ENCODE measurements at places on chromosomes 16 and 17.

DNA sequence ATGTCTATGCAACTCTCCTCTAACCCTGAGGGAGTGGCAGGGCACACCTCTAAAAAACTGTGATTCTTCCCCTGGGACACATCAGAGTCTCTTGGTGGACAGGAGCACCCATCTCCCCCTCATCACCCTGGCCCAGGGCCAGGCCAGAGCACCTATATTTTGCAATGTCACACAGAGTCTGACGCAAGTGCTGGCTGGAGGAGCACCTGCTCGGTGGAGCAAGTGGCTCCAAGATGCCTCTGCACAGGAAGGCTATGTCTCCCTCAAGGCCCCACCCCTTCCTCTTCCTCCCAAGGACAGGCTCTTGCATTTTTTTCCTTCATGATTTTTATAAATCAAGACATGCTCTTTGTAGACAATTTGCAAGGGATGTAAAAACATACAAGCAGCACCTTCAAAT is 13.3 kb downstream of the SNN start:
- no peak for DNase-seq

DNA sequence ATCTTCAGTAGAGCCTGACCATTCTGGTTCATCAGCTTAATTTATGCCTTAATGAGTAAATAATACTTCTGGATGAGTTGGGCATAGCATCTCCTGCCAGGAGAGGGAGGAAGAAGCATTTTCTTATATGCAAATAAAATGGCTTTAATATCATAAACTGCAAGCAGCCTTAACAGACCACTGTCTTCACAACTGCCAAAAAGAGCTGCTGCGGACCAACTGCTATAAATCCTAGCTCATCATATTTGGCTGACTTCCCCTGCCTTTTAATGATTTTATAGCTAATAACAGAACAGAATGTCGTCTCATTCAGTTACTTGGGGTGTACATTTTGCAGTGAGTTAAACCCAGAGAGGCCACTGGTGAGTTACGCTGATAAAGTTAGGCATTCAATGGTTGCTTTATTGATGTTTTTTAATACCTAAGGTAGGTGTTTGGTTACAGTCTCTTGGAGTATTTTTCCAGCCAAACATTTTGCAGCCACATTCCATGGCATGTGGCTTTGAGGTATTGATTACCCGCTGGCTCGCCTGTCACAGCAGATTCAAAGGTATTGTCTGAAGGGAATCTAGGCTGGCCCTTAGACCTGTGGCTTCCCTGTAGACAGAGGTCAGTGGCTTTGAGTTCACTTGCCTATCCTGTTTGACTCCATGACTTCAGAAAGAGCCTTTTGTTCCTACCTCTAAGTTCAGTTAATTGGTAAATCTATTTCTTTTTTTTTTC is 16.4 kb downstream of the FAM20A start:
- no peak for DNase-seq

GRCh38 chr16:5030251-5030870 is 3.4 kb downstream of the NAGPA start:
- DNase-seq, result no peak

GRCh38 chr17:21467739-21468490 is 91.8 kb downstream of the KCNJ12 start:
- no peak for DNase-seq

- no peak for DNase-seq
These were observed 80.8 kb upstream of the RNU2-1 start for GRCh38 chr17:43314611-43315011.

DNA sequence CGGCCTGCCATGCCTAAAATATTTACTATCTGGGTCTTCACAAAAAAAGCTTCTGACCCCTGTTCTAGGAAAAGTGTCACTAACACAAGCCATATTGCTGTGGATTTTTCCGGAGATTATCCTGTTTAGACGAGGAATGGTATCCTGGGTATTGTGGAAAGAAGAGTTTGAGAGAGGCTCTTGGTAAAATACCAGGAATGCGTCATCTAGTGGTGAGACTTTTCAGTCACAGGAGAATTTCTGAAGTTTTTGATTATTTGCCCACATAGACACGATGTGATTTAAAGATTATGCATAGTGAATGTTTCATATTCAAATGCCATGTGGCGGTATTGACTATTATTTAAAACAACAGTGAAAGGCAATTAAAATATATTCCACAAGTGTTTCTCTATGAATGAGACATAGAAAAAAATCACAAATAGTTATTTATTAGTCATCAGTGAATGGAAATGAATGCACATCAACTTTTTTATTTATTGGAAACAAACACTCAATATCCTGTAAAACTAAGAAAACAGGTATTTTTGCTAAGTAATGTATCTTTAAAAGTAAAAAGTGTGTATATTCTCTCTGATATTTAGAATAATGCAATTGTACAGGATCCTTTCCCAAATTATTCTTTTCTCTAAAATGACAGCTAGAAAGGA is 7.8 kb downstream of the KRT28 start:
- peak; percentile 40 for DNase-seq

DNA sequence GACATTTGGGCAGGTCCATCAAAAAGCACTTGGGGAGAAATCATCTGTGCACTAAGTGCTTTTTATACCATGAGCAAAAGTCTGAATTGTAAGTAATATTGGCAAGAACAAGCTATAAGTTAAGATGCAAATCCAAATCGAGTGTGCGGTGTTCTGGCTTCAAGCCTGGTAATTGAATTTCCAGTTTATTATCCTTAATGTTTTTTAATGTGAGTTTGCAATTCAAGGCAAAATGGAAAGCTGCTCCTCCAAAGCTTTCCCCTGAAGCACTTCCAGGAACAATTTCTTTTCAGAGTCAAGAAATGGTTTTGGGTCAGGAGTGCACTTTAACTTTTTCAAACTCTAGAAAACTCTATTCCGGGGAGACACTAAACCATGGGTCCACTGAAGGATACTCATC is 445.7 kb downstream of the TOX3 start:
- no peak for DNase-seq

- no peak for DNase-seq
These were observed 8.6 kb upstream of the ACSF3 start for GRCh38 chr16:89084814-89085612.

DNA sequence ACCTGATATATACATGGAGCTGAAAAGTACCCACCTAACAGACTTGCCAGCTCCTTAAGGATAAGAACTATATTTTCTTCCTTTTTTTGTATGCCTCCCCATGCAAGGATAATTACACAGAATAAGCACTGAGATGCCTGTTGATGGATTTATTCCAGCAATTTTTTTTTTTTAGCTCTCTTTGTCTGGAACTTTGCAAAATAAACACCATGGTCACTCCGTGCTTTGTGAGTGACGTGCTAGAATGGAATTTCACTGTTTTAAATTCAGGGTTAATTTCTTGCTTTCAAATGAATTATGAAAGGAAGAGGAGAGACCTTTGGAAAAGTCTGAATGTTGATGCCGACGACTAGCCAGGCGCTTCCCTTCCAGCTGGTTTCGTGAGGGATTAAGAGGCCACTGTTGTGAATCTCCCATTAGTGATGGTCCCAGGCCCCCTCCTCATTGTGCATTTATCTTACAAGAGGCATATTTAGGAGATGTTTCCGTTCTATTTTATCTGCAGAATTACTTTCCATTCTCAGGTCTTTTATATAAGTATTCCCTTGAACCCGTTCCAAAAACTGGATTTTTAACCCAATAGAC is 529.1 kb downstream of the WWOX start:
- peak; percentile 47 for DNase-seq

GRCh38 chr17:73210002-73210678 is 17.3 kb downstream of the COG1 start:
- no peak for DNase-seq

DNA sequence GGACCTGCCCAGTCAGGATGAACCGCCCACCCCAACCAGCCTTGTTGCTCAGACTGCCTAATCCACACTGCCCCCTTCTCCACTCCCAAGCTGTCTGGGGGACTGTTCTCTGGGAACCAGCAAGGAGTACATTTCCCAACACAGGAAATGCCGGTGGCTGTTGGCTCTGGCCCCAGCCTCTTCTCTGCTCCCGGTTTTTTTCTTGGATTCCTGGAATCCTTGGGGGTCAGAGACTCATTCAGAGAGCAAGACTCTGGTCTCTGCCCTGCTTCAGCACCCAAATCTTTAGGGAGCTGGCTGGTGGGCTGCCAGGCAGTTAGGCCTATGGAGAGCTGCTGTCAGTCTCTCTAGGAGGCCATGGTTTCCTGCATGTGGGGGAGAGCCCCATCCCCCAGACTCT is 10.8 kb upstream of the MTMR4 start:
- peak; percentile 68 for DNase-seq

DNA sequence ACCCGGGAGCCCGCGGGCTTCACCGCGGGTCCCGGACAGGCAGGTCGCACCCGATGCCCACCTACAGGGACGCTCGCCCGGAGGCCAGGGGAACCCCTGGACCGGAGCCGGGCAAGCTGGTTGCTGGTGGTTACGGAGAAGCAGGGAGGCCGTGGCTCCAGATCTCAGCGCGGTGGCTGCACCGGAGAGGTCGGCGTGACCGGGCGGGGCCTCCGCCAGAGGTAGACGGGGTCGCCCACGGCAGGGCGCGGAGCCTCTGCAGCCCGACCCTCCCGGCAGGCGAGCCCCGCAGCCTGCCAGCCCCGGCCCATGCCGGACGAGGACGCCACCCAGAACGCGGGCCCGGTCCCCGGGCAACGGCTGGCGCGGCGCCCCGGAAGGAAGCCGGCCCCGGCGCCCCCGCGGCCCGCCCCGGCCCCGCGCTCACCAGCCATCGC is 341 bp downstream of the PCYT2 start:
- DNase-seq, result no peak

GRCh38 chr16:85173981-85174751 is 61.9 kb upstream of the CIBAR2 start:
- DNase-seq, result peak; percentile 44

DNA sequence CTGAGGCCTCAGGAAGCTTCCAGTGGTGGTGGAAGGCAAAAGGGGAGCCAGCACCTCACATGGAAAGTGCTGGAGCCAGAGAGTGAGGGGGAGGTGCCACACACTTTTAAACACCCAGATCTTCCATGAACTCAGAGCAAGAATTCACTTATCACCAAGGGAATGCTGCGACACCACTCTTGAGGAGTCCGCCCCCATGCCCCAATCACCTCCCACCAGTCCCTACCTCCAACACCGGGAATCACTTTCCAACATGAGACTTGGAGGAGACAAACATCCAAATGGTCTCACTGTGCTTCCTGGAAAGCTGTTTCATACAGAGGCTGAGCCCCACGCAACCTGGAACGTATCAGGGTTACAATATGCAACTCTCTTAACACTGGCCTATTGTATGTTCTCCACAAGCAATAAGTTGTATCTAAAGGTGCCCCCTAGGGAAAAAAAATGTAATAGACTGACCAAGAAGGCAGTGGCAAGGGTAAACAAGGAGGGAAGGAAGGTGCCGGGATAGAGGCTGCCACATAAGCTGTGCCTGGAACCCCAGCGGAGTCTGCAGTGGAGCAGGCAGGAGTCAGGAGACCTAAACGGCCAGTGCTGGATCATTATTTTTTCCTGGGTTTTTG is 106.7 kb upstream of the FOXF1 start:
- no peak for DNase-seq

DNA sequence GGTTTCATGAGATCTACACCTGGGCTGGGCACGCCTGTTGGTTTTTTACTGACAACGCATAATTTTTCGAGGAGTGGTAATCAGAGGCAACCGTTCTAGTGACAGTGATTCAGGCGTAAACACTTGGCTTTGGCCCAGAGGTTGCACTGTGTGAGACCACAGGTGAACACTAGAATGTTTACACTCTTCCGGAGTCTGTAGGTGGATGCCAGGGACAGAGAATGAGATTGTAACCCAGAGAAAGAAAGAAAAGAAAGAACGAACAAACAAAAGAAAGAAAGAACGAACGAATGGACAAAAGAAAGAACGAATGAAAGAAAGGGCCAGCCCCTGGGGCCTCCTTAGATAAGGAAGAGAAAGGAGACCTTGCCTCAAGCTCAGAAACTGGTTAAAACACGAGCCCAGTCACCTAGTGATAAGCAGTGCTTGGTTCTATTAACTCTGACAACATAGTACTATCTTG is 113.2 kb downstream of the PRKCB start:
- no peak for DNase-seq

GRCh38 chr16:66740533-66740932 is 10.9 kb downstream of the DYNC1LI2 start:
- DNase-seq, result no peak

- no peak for DNase-seq
These were observed 33.9 kb upstream of the GCSH start for GRCh38 chr16:81130126-81130525.

GRCh38 chr16:72977127-72977526 is 70.8 kb downstream of the ZFHX3 start:
- no peak for DNase-seq

DNA sequence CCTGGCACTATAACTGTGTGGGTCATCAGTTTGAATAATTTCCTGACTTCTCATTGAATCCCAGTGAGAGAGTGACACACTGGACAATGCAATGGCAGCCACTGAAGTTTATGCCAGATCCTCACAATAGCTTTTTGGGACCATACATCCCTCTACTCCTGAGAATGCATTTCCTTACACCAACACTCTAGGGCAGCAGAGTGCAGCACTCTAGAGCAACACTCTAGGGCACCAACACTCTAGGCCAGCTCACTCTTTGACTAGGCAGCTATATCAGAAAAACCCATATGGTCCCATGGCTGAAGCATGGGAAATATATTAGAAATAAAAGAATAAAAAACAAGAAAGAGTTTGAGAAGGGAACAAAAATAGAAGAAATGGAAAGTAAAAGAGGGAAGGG is 309.2 kb downstream of the MAP2K6 start:
- no peak for DNase-seq

DNA sequence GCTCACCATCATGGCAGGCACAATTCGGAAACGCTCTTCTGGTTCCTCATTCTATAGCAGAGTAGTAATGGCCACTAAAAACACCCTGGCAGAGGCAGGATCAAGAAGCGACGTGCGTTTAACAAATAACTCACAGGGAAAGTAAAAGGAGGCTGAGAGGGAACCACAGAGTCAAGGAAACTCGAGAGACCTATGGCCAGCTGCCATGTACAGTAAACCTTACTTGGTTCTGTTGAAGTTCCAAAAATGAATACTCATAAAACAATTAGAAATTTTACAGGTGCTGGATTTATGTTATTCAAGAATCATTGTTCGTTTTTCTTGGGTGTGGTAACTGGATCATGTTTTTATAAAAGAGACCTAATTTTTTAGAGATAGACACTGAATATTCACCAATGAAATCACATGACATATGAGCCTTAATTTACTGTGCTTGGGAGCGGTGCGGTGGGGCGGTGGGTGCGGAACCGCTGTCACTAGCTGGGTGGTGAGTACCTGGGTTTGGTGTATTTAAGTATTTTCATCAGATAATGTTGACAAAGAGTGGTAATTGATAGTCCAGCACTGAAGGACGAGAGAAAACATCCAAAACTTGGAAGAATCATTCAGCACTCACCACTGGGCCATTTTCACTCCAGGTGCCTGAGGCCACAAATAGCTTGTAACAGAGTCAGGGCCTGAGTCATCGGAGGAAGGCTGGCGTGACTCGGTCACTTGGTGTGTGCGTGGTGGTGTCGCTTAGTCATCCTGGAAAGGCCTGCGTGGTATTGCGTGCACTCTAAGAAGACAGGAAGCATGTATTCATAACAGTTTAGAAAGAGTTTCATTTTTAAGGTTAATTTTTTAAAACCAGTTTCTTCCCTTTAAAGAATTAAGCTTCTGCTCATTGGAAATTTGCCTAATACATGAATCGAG is 135.4 kb upstream of the CHMP6 start:
- peak; percentile 97 for DNase-seq

GRCh38 chr16:86821895-86822294 is 243.5 kb downstream of the FOXL1 start:
- no peak for DNase-seq

GRCh38 chr17:72900654-72900971 is 191.9 kb downstream of the SLC39A11 start:
- no peak for DNase-seq
